ENCODE measurements at places on chromosomes 12 and 14. TPM values are rescaled to one million over a fixed set of nuclear protein-coding genes. Genes with fewer than 3 reads are reported as not detected.

- H3K4me1 ChIP-seq = no peaks in the 10 kb centered on the region
These were observed 21.7 kb downstream of the TMBIM6 start for GRCh38 chr12:49763006-49763591.

DNA sequence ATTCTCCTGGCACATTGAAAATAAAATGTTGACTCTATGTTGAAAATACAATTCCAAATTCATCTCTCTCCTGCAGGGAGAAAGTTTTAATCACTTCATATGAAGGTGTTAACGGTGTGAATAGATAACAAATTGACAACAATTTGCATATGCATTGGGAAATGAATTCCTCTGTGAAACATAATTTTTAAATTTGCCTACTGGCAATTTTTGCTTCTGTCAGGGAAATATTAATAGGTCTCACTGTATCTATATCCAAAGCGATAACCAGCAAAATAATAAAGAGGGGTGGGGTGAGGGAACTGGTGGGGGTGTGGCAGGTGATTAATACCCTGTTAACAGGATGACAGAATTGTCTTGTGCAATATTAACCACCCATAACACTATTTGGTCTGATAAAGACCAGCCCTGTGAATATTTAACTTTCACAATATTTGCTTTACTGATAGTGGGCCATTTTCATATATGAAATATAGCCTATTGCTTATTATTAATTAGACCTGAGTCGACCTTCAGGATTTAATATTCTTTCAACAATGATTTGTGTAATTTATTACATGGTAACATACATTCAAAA lies 239.0 kb upstream of the SSTR1 start:
- no peak overlapping the region for H3K27ac ChIP-seq
- H3K4me3 ChIP-seq = no peak overlapping the region
- no peaks in the 10 kb centered on the region for H3K4me1 ChIP-seq
- no peaks in the 10 kb centered on the region for H3K27me3 ChIP-seq
- DNase-seq = no peak

DNA sequence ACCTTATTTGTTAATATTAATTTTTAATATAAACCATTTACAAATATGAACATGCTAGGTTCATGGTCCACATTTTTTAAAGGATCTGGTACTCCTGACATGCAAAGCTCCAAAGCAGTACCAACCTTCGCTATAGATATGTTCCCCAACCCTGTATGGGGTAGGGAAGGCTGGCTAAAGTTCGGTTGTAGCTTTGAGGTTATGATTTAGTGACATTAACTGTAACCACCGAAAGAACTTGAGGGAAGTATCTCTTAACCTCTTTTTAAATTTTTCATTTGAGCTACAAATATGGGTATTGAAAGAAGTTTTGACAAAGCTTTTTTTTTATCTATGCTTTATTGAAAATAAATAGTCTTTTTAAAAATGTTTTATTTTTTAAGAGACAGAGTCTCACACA lies 115.5 kb downstream of the DYRK2 start:
- H3K4me1 ChIP-seq = peaks cover 3% of the 10 kb centered on the region
- H3K4me3 ChIP-seq = no peak overlapping the region
- DNase-seq = no peak
- no peaks in the 10 kb centered on the region for H3K36me3 ChIP-seq

DNA sequence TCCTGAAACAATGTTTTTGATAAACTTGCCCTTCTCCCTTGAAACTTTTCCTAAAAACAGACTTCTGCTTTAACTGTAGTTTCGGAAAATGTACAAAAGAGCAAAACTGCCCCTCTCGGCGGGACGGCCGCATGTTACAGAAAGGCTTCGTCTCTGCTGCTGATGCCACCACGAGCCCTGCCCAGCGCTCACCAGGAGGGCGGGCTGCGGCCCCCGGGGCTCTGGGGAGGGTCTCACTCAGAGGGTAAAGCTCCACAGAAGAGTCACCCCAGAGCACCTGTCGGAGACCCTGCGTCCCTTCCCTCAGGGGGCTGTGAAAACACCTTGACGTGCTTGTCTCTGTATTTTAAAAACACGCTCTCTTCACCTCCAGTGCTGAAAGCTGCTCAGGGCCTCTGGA lies 12.5 kb upstream of the GOLGA3 start:
- H3K4me3 ChIP-seq = no peak overlapping the region
- no peak for DNase-seq
- no peak overlapping the region for H3K27ac ChIP-seq
- peaks cover 30% of the 10 kb centered on the region for H3K36me3 ChIP-seq
- H3K4me1 ChIP-seq = no peaks in the 10 kb centered on the region
- no peaks in the 10 kb centered on the region for H3K27me3 ChIP-seq

GRCh38 chr12:64181430-64182291 lies 40.4 kb downstream of the KICS2 start:
- H3K4me1 ChIP-seq = peaks cover 38% of the 10 kb centered on the region
- peak overlapping the region; percentile 90 for H3K27ac ChIP-seq
- H3K4me3 ChIP-seq = peak overlapping the region; percentile 15

GRCh38 chr12:116372815-116373214 lies 95.3 kb upstream of the MED13L start:
- H3K4me1 ChIP-seq = peaks cover 17% of the 10 kb centered on the region
- DNase-seq = peak; percentile 18
- H3K27me3 ChIP-seq = no peaks in the 10 kb centered on the region
- no peak overlapping the region for H3K27ac ChIP-seq
- no peak overlapping the region for H3K4me3 ChIP-seq

DNA sequence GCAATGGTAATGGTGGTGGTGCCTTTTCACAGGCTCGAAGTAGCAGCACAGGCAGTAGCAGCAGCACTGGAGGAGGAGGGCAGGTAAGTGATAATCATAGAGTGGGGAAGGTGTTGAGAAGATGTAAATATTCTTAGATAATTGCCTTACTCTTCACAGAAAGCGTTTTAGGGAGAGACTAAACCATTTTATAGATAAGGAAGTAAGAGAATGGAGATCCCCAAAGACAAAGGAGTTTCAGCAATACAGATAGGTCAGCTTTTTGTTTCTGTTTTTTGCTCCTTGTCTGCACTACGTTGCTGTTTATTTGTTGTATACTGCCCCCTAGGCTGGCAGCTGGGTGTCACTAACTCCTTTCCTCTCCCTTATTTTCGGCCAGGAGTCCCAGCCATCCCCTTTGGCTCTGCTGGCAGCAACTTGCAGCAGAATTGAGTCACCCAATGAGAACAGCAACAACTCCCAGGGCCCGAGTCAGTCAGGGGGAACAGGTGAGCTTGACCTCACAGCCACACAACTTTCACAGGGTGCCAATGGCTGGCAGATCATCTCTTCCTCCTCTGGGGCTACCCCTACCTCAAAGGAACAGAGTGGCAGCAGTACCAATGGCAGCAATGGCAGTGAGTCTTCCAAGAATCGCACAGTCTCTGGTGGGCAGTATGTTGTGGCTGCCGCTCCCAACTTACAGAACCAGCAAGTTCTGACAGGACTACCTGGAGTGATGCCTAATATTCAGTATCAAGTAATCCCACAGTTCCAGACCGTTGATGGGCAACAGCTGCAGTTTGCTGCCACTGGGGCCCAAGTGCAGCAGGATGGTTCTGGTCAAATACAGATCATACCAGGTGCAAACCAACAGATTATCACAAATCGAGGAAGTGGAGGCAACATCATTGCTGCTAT lies 2.0 kb downstream of the SP1 start:
- no peaks in the 10 kb centered on the region for H3K27me3 ChIP-seq
- peaks cover 15% of the 10 kb centered on the region for H3K36me3 ChIP-seq
- peak overlapping the region; percentile 61 for H3K4me3 ChIP-seq
- H3K4me1 ChIP-seq = peaks cover 25% of the 10 kb centered on the region
- DNase-seq = peak; percentile 48

GRCh38 chr14:36946872-36947271 lies 225.5 kb downstream of the SLC25A21 start:
- no peaks in the 10 kb centered on the region for H3K27me3 ChIP-seq
- H3K36me3 ChIP-seq = no peaks in the 10 kb centered on the region
- no peak overlapping the region for H3K4me3 ChIP-seq
- no peak overlapping the region for H3K27ac ChIP-seq

DNA sequence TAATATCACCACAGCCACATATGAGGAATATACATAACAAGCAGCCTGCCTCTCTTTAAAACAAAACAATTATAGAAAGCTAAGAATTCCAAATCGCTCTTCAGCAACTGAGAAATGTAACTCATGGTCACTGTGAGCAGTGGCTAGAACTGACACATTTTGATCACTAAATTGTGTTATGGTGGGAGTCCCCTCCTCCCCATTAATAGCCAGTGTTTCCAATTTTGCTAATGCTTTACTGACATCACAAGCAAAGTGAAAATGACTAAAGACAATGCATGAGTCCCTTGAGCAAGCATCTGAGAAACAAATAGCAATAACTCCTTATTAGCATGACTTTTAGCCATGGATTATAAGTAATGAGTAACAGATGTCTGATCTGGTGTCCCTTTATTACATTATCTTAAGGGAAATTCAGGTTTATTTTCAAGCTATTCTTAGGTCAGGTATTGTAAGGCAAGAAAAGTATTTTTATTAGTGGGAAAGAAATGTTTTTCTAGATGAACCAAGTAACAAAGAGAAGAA lies 148.3 kb downstream of the KCNH5 start:
- H3K27ac ChIP-seq = no peak overlapping the region
- no peaks in the 10 kb centered on the region for H3K36me3 ChIP-seq
- H3K4me3 ChIP-seq = no peak overlapping the region
- no peaks in the 10 kb centered on the region for H3K27me3 ChIP-seq
- DNase-seq = no peak

GRCh38 chr14:90523544-90523943 lies 126.7 kb downstream of the CALM1 start:
- DNase-seq = peak; percentile 27
- no peaks in the 10 kb centered on the region for H3K36me3 ChIP-seq
- H3K27me3 ChIP-seq = no peaks in the 10 kb centered on the region
- no peak overlapping the region for H3K4me3 ChIP-seq
- H3K27ac ChIP-seq = no peak overlapping the region

DNA sequence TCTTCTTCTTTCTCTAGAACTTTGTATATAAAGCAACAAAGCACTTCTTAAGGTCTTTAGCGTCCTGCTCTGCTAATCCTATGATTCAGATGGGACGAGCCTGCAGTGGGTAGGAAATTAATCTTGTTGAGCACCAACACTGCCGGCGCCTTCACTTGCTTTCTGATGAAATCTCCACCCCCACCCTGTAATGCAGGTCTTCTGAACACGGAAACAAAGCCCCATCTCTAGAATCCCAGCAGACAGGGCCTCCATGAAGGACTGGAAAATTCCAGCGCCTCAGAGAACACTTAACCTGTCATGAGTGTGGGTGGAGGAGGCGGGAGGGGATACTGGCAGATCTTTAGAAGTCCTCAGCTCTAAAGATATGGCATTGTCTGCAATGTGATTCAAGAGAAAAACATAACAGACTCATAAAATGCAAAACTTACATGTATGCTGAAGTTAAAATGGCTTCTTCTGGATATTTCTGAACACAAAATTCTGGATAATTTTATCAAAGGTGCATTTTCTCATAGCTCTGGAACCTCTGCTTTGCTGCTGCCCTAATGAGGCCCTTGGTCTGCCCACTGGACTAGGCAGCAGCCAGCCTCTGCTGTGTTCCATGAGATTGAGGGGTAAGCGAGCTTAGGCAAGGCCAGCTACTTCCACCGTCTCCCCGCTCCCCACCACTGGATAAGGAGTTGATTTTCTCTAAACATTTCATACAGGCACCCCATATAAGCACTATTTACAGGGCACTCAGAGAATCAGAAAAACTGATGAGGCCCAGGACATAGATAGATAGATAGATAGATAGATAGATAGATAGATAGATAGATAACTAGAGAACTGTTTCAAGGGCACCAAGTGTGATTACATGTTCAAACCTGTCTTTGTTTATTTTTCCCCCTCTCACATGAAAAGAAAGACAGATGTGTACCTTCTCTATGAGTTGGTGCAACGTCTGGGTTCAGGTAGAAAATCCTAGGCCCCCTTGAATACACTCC lies 43.1 kb downstream of the ZFP36L1 start:
- no peak overlapping the region for H3K4me3 ChIP-seq
- peak; percentile 62 for DNase-seq
- H3K27me3 ChIP-seq = no peaks in the 10 kb centered on the region
- H3K36me3 ChIP-seq = no peaks in the 10 kb centered on the region

GRCh38 chr14:59215322-59215721 lies 26.9 kb downstream of the DAAM1 start:
- no peak overlapping the region for H3K4me3 ChIP-seq
- H3K36me3 ChIP-seq = no peaks in the 10 kb centered on the region
- no peaks in the 10 kb centered on the region for H3K27me3 ChIP-seq
- peaks cover 9% of the 10 kb centered on the region for H3K4me1 ChIP-seq

Gene KRT7
- total RNA-seq = 3.5 TPM

Gene ZNF705A
- not detected for total RNA-seq

Gene C12orf60
- 1.5 TPM for total RNA-seq

Gene SENP1
- total RNA-seq = 12.8 TPM

Gene A2M
- 239 TPM for total RNA-seq

Gene PCK2
- total RNA-seq = 33.9 TPM
